ENCODE measurements at places on chromosomes 12 and 14.

- no peak for DNase-seq
These were observed 860.0 kb downstream of the RPS29 start for GRCh38 chr14:48726080-48726642.

GRCh38 chr14:39734306-39734705, 302.1 kb upstream of the FBXO33 start:
- DNase-seq, result no peak

DNA sequence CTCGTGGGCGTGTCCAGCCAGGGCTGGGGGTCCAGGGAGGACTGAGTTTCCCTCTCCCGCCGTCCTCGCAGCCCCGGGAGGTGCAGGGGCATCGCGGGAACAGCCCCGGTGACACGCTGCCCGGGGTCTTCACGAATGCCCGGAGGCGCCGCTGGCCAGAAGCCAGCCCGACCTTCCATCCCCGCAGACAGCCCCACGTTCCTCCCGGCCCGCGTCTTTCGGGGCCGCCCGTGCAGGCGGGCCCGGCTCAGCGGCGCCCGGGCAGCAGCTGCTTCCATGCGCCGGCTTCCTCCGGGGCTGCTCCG, 827 bp upstream of the TEDC1 start:
- DNase-seq, result no peak

- no peak for DNase-seq
These were observed 2.7 kb downstream of the OTX2 start for GRCh38 chr14:56807386-56808109.

DNA sequence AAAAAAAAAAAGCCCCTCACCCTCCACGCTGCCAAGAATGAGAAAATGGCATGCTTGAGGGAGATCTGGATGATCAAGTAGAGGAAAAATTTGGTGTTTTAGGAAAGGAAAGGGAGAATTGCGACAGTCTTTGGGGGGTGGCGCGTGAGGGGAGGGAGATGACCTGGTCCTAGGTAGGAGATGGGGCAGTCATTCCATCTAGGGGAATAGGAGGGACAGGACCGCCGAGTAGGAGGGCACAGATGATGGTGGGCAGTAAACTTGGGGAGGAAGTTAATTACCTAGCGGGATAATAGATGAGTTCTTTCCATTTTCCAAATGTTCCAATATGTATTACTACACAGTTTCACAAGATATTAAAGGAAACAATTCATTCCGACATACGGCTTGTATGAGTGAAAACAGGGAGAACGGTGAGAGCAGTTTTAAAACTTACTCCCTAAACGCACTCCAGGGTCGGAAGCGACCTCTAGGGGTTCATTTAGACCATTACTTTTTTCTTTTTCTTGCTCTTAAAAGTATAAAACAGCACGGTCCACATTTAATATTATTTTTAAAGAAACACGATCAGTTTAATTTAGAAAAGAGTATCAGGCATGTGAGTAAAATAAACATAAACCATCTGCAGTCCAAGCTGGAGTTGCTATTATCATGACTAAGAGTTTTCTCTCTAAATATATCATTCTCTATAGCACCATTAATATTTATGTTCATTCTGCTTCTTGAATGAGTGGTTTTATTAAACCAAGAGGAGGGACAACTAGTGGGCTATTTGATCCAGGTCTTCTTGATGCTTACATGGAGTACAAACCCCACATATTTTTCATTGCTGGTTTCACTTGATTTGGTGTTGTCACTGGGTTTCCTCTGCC, 3.0 kb upstream of the FNTB start:
- DNase-seq, result no peak

- DNase-seq, result no peak
These were observed 38.9 kb upstream of the DICER1 start for GRCh38 chr14:95196268-95196667.

- no peak for DNase-seq
These were observed 494.4 kb upstream of the RGS6 start for GRCh38 chr14:71437870-71438269.

DNA sequence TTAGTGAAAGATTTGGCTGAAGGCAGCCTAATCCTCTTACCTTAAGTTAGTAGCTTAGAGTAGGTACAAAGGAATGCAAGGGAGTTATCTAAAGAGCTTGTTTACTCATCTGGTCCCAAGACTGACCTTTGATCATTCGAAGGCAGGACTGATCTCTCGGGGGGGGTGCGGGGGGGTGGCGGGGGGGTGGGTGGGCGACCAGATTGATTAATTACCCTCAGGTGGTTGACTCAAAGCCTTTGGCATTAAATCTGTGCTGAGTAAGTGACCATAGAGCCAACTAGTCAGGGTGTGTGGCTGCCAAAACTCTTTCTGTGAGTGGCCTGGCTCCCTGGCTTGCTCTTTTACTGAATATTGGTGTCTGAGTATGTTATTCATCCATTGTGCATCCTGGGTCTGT, 731.9 kb upstream of the FBXO33 start:
- no peak for DNase-seq

GRCh38 chr14:61298824-61299223, 17.7 kb upstream of the TMEM30B start:
- no peak for DNase-seq

DNA sequence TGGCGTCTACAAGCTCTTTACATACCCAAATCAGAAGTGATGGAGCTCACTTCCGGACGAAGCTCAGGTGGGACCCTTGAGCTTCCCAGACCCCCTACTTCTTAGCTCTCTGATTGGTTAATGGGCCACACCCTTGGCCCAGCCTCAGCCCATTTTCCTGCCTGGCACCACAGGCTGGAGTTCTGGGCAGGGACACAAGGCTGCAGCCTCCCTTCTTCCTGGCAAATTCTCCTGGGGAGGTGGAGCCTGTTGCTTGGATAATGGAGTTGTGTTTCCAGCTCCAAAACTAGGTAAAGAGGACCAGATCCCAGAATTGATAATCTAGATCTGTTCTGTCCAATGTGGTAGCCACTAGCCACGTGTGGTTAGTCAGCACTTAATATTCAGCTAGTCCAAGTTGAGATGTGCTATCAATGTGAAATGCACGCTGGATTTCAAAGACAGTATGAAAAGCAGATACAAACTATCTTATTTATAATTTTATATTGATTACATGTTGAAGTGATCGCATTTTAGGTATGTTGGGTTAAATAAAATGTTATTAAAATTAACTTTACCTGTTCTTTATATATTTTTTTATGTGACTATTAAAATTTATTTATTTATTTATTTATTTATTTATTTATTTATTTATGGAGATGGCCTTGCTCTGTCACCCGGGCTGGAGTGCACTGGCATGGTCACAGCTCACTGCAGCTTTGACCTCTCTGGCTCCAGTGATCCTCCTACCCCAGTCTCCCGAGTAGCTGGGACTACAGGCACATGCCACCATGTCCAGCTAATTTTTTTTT, 12.6 kb upstream of the FAIM2 start:
- no peak for DNase-seq

GRCh38 chr12:56078931-56079722, 838 bp upstream of the ERBB3 start:
- peak; percentile 44 for DNase-seq

DNA sequence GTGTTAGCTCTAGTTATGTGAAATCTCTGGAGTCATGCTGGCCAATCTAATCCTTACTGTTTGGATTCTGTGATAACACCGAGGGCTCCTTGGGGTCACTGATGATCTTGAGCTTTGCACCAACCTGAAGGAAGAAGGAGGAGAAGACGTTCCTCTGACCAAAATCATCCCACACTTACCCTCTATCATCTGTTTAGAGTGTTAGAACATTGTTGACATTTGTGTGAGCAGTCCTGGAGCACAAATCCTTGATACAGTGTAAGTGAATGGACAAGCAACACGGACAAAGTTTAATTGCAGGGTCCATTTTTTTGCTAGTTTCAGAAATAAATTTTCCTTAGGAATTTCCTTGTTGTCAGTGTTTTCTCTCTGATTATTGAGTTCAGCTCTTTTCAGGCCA, 181.7 kb downstream of the AKAP6 start:
- DNase-seq, result no peak

DNA sequence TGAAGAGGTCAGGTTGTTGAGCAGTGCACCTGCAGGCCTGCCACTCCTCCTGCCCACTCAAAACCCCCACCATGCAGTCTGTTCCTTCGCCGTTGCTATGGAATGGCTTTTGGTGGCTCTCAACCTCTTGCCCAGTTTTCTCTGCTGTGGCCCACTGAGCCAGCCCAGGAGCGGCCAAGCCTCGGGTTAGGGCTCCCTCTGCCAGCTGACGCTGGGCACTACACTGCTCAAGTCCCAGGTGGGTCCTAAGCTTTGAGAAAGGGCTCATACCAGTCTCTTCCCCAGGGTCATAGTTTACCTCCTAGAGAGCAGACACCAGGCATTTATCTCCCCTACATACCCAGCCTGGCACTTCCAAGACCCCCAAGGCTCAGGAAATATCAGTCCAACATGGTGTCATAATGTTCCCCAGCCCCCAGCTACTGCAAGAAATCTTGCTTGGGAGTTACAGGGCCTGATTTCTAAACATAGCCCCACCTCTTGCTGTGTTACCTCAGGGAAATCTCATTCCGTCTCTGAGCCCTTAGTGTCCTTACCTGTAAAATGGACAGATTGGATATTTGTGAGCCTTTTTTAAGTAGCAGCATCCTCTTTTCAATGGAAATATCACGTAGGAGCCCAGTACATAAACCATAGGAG, 59.4 kb downstream of the TSPAN11 start:
- DNase-seq, result no peak

- DNase-seq, result no peak
These were observed 2.3 kb upstream of the GLIPR1 start for GRCh38 chr12:75478116-75478794.

GRCh38 chr12:31337952-31338351, 12.0 kb upstream of the SINHCAF start:
- no peak for DNase-seq

DNA sequence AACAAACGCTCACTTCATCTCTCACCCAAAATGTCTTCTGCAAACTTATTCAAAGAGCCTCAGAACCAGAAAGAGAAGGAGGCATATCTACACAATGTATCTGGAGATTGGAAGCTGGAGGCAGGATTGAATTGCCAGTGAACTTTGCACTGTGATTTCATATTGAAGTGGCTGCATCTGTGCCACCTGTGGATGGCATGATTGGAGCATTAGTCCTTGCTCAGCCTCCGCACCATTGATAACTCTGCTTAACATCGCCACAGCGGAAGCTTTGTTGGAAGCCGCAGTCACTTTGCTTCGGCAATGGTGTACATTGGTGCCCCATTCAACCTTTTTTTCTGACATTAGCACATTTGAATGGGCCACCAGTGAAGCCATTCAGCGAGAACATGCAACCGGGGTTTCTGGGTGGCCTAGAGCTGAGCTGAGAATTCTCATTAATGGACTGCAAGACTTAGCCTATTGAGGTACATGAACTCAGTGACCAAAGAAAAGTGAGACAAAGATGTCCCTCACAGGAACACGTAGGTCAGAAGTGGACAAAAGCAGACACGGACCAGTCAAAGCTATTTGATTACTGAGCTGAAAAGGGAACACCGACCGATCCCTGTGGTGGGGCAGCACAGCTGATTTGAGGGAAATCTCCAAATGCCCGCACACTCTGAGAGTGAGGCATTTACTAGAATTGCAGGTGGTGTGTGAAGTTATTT, 130.4 kb downstream of the BRMS1L start:
- no peak for DNase-seq

GRCh38 chr12:24639641-24640040, 309.3 kb downstream of the BCAT1 start:
- no peak for DNase-seq

DNA sequence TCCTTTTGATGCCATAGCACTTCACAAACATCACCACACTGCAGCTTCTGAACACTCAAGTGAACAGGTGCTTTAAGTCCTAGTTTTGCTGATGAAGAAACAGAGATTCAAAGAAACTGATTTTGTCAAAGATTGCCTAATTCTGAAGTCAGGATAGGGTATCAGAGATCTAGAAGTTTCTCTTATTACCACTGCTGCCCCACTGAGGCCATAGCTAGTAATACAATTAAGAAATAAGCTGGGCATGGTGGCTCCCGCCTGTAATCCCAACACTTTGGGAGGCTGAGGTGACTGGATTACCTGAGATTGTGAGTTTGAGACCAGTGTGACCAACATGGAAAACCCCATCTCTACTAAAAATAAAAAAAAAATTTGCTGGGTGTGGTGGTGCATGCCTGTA, 458.3 kb upstream of the SEL1L start:
- no peak for DNase-seq

DNA sequence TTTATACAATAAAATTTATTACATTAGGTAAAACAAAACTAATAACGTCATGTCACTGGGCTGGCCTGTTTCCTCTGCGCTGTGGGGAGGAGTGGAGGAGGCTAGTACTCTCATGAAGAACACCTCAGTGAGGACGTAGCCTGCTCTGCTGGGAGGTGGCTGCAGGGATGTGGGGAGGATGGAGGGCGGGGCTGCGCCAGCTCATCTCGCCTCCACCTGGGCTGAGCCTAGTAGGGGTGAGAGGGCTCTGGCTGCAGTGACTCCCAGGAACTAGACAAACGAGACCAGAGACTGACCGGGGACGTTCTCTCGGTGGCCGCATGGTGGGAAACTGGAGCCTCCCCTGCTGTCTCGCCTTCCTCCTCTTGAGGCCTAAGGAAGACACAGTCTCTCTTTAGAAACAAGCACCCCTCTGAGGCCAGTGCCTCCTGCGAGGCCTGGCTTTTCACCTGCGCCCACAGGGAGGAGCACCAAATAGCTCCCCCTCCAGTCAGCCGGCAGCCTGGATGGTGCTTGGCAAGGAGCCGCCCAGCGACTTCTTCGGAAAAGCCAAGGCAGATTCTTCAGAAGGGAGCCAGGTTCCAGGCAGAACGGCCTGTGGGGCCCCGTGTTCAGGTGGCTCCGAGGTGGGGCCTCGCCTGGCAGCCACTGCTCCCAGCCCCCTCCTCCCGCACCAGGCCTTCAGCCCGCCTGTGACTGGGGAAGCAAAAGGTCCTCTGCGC, 62.4 kb downstream of the PLEKHG3 start:
- no peak for DNase-seq

- DNase-seq, result no peak
These were observed 4.8 kb downstream of the GUCY2C start for GRCh38 chr12:14691560-14691959.

DNA sequence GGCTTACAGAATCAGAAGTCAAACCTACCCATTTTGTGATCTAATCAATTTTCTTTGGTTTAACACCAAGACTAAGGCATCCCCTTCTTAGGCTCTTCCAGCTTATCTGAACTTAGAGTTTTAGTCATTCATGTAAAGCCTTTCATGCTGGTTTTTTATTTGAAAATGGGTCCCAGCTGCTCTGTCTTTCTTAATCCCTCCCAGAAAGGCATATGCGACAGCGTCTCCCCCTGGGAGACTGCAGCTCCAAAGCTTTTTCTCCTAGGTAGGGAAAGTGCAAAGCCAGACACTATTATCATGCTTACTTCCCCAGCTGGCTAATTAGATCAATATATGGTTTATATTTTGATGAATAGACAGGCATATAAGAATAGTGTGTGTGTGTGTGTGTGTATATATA, 96.6 kb upstream of the E2F7 start:
- no peak for DNase-seq

- DNase-seq, result no peak
These were observed 43.2 kb downstream of the MLXIP start for GRCh38 chr12:122121745-122122144.

DNA sequence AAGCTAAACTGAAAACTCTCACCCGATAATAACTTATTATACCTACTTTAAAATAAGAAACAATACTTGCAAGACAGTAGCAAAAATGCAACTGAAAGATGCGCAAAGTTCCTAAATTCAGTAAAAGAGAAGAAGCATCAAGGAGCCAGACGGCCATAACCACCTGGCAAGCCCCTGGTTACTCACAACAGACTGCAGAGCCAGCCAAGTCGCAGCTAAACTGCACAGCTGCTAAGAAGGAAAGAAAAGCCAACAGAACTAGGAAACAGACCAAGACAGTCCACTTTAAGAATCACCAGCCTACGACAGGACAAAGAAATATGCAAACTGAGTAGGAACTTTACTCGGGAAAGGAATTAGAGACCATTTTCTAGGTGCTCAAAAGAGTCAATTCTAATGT, 127.9 kb downstream of the TMTC1 start:
- no peak for DNase-seq

Data from AG04450 (cell line).